ENCODE measurements at places on chromosomes 1 and 21. TPM values are rescaled to one million over a fixed set of nuclear protein-coding genes. Genes with fewer than 3 reads are reported as not detected.

The RAVER2 gene
- 19.8 TPM for total RNA-seq

The OR2T35 gene
- not detected for total RNA-seq

The PTCH2 gene
- 1.2 TPM for total RNA-seq

The HEYL gene
- 1.4 TPM for total RNA-seq

The OR2T11 gene
- not detected for total RNA-seq

The NPHS2 gene
- total RNA-seq, result not detected

The ECM1 gene
- total RNA-seq, result 1.6 TPM

The LIPI gene
- total RNA-seq, result not detected

The SPRTN gene
- 18.5 TPM for total RNA-seq

The CLDN17 gene
- not detected for total RNA-seq

The SPRR1B gene
- total RNA-seq, result not detected

The LCE1E gene
- not detected for total RNA-seq

The LAMC2 gene
- 5.3 TPM for total RNA-seq

The CASQ2 gene
- total RNA-seq, result 0.23 TPM

The MR1 gene
- 0.46 TPM for total RNA-seq

The TRABD2B gene
- total RNA-seq, result under 0.01 TPM

The SOD1 gene
- 137 TPM for total RNA-seq

The GPR161 gene
- 56.7 TPM for total RNA-seq

The DNAJC6 gene
- total RNA-seq, result 220 TPM

The LIN28A gene
- not detected for total RNA-seq

The LYPD8 gene
- total RNA-seq, result not detected

The COL8A2 gene
- 2.1 TPM for total RNA-seq

The LRRC71 gene
- total RNA-seq, result 1.2 TPM

All from diencephalon (tissue), 1 donor.